ENCODE measurements at places on chromosomes 4 and X.

- DNase-seq = no peak
Measured at GRCh38 chr4:155552180-155552579, 114.5 kb upstream of the GUCY1A1 start.

DNA sequence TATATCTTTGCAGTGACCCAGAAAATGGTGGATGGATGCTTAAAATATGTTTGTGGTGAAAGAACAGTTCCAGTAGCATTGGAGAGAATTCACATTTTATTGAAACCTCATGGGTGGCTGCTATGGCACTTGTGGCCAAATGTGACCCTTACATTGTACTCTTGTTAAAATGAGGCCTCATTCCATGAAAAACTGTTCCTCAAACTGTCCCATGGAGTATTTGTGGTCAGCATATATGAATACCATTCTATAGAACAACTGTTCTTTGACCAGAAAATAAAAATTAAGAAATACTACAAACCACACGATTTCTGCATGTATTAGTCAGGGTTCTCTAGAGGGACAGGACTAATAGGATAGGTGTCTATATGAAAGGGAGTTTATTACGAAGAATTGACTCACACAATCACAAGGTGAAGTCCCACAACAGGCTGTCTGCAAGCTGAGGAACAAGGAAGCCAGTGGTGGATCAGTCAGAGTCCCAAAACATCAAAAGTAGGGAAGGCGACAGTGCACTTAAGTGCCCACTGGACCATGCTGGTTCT lies 35.1 kb downstream of the GEMIN8 start:
- DNase-seq = no peak

DNA sequence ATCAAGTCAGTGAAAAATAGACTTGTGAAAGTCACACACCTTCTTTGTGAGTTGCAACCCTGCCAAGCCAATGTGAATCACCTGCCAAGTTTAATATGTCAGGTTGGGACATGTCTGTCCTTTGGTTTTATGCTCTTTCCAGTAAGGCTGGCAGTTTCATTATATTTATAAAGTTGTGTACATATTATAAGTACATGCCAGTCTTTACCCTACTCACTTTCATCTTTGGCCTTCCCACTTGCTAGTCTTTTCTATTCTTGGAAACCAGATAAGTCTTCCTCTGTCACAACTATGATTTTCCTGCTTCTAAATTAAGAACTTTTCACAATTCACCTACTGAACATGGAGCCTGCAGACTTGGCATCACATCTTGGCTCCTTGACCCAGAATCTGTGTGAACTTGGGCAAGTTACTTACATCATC lies 680.7 kb upstream of the BOD1L1 start:
- DNase-seq = no peak

DNA sequence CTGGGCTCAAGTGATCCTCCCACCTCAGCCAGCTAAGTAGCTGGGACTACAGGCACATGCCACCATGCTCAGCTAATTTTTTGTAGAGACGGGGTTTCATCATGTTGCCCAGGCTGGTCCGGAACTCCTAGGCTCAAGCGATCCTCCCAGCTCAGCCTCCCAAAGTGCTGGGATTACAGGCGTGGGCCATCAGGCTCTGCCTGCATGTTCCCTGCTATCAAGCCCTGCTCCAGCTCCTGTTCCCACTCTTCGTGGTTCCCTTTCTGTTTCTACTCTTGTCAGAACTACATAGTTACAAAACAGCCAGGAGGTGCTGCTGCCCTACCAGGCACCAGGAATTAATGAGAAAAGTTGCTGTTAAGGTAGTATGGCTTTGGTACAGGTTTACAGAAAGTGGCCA lies 8.7 kb downstream of the TIMP1 start:
- no peak for DNase-seq

GRCh38 chr4:47692691-47693090 lies 145.2 kb downstream of the CORIN start:
- DNase-seq = no peak

- no peak for DNase-seq
Measured at GRCh38 chr4:74875451-74875850, 57.5 kb upstream of the PARM1 start.

DNA sequence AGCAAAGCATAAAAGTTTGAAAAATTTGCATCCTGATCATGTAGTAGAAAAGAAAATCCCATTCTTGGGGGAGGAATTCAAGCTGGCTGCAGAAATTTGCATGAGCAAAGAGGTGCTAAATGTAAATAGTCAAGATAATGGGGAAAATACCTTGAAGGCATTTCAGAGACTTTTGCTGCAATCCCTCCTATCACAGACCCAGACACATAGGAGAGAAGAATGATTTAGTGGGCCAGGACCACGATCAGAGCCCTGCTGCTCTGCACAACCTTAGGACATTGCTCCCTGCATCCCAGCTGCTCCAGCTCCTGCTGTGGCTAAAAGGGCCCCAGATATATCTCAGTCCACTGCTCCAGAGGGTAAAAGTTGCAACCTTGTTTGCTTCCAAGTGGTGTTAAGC lies 1439.7 kb upstream of the AGA start:
- DNase-seq = no peak

DNA sequence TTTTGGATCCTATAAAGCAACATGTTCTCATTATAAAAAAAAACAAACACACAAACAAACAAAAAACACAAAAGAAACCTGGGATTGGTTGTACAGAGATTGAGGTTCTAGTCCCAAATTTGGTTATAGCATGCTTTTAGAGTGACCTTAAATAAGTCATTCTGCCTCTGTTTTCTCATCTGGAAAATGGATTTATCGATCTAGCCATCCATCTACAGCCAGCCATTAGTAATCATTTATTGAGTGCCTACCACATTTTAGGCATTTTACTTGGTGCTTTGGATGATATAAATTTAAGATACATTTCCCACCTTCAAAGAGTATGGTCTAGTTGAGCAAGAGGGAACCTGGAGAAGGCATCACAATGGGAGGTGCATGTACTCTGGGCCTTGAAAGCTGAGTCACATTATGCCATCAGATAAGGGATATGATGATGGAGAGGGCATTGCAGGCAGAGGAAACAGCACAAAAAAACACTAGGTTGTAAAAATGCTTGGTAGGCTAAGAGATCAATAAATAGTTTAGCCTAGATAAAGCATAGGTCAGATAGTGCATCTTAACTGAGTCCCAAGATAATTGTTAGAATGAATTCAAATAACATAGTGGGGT lies 91.4 kb downstream of the HEPH start:
- no peak for DNase-seq

DNA sequence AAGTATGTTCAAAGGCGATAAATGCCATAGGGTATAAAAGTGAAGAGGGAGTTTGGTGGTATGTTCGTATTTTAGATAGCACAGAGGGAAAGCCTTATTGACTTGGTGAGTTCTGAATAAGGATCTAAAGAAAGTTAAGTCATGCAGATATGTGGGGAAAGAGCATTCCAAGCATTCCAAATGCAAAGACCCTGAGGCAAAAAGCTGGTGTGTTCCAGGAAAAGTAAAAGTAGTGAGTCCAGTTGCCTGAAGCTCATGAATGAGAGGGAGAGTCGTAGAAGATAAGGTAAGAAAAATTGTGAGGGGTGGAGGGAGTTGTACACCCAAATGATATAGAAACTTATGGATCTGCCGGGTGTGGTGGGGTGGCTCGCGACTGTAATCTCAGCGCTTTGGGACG lies 426.7 kb downstream of the RPA4 start:
- no peak for DNase-seq

DNA sequence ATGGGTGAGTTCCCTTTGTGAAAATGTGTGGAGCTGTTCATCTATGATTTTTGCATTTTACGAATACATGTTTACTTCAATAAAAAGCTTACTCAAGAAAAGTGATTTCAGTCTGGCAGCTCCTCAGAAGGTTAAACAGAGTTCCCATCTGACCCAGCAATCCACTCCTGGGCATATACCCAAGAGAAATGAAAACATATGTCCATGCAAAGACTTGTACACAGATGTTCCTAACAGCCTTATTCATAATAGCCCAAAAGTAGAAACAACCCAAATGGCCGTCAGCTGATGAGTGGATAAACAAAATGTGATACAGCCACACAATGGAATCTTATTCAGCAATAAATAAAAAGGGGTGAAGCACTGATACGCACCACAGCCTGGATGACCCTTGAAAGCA lies 20.8 kb downstream of the CLCN4 start:
- DNase-seq = no peak

DNA sequence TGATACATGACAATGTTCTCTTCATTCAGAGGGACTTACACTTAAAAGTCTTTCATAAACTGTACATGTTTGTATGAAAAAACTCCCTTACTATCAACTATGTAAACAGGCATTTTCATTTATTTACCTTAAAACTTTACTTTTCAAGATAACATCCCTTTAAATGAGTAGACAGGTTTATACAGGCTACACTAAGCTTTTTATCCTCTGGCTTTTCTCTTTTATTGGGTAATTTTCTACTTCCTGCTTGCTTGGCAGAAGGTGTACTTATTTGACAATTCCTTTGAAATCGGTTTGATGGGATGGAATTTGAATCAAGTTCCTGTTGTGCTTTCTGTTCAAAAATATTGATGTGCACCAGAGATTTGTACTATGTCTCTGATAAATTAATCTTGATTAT lies 81.4 kb downstream of the PTPN13 start:
- no peak for DNase-seq

DNA sequence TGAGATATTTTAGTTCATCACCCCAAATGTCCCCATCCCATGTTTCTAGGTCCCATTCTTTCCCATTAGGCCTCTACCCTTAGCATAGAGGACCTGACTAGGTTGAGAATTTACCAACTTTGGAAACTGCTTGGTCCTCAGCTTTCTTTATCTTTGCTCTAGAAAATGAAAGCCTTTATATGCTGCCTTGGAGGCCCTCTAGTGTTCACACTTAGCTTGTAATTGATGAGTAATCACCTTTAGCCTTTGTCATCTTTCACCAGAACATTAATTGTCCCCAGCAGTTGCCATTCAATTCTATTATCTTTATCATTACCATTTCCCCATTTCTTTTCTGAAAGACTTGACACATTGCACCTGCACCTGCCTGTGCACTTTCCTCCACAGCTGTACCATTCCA lies 589.2 kb upstream of the NR3C2 start:
- DNase-seq = no peak

GRCh38 chr4:40850496-40850895 lies 100.7 kb downstream of the NSUN7 start:
- no peak for DNase-seq

- no peak for DNase-seq
Measured at GRCh38 chr4:55381502-55381901, 14.3 kb upstream of the TMEM165 start.

DNA sequence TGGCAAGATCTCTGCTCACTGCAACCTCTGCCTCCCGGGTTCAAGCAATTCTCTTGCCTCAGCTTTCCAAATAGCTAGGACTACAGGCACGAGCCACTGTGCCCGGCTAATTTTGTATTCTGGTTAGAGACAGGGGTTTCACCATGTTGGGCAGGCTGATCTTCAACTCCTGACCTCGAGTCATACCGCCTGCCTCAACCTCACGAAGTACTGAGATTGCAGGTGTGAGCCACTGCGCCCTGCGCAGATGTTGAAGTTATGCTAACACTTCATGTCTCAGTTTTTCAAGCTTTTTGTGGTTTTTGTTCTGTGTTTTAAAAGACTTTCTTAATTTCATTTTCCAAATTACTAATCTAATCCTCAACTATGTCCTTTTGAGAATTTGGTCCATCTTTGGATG lies 154.4 kb upstream of the TLL1 start:
- no peak for DNase-seq

All from stimulated activated CD4-positive, alpha-beta T cell treated with anti-CD3 and anti-CD28 coated beads, Interleukin-1b, Interleukin-23, amount 100 ng/mL, for 48 hours (primary cell).